ENCODE measurements at places on chromosomes 16 and 17.

- no peak for DNase-seq
Measured at GRCh38 chr16:53737552-53737951, 33.6 kb downstream of the FTO start.

GRCh38 chr17:48294020-48294805 lies 135.8 kb downstream of the SKAP1 start:
- no peak for DNase-seq

- DNase-seq: no peak
Measured at GRCh38 chr16:2027024-2028010, 615 bp downstream of the NHERF2 start.

DNA sequence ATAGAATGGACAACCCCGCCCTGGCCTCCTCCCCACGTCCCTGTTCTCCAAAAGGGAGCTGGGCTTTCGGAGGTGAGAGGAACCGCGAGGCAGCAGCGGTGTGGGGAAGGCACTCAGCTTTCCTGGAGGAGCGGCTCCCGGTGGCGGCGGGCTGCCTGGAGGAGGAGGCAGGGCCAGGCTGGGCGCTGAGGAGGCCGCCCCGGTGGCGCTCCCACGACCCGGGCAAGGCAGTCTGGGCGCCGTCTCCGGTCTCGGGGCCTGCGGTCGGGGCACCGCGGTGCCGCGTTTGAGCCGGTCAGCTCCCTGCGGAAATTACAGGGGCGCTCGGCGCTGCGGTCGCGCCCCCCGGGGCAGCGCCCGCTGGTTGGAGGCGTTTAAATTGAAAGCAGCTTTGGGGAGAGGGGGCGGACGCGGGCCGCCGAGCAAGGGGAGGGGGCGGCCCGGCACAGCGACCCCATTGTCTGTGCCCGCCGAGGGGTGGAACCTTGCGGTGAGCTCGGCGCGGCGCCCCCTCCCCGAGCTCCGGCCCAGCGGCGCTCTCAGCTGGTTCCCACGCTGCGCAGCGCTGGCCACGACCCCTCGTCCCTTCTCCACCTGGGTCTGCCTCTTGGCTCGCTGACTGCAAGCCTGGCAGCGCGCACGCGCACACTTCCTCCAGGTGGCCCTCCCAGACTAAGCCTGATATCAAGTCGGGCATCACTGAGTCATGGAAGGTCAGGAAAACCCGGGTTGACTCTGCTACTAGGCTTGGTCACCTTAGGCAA lies 58.7 kb upstream of the DLX4 start:
- DNase-seq: no peak

DNA sequence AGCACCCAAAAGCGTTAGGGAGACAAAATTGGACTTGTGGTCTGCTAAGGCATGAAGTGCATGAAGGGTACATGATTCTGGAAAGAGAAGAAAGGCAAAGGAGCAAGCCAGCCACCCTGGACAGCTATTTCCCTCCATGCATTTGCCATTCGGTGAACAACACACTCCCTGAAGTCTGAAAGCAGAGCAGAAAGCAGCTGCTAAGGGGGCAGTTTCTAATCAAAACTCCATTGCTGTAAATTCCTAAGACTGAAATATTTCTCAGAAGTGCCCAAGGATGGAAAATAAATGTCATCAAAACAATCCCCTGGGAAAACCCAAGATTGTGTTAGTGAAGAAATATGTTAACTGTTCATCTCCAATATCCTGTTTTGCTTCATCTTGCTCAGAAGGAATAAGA lies 44.3 kb downstream of the PMP22 start:
- DNase-seq: no peak

DNA sequence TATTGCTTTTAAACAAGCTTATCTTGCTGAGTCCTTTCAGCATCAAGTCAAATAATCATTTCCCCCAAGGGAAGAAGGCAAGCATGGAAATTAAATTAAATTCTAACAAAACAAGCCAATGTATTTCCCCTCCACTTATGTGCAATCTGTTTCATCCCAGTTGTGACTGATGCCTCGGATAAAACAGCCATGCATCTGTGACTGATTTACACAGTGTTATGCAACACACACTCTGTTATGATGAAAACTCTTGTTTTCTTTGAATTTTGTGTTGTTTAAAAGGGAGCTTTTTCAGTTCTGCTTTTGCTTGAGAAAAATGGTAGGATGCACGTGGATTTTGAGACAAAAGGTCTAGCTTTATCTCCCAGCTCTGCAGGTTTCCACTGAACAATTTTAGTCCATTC lies 32.6 kb downstream of the TMEM100 start:
- no peak for DNase-seq

DNA sequence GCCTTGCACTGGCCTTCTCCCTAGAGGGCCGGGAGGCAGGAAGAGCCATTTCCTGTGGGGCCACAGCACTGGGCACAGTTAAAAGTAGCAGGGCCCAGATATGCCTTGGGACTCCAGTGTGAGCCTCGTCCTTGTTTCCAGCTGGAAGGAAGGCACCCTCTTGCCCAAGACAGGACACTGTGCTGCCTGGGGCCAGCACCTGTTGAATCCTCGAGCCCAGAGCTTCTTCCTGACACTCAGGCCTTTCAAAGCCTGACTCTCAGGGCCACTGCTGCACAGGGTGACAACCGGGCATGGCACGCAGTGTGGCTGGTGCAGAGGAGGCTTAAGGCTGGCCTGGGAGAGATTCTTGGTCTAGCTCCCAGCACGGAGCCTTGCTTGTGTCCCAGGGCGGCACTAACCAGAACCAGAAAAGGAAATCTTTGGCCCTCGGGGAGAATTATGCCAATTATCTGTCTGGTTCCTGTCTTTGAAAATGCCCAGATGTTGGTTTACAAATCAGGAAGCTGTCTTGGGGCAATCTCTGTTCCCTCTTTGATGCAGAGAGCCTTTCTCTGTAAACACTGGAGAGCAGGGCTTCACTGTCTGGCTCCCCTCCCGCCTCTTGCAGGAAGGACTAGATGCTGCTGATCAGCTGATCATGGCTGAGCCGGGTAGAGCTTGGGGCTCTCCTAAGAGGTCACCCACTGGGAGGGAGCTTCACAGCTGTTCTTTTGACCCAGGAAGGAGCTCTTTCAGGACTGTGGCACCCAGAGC lies 11.1 kb downstream of the LDHD start:
- no peak for DNase-seq

DNA sequence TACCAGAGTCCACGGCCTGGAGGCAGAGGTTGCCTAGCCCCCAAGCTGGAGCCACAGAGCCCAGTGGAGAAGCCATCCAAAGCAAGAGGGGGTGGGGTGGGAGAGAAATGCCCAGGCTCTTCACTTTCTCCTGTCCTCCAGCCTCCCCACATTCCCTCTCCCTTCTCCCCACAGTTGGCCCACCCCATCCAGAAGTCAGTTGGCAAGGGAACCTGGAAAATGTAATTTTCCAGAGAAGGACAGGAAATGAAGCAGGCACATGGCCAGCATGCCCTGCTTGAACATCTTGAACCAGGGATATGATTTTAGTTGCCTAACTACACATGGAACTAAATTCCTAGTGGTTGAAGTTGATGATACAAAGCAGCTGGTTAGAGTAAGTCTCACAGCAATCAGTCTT lies 73.3 kb upstream of the IRX6 start:
- no peak for DNase-seq

- DNase-seq: no peak
Measured at GRCh38 chr16:57279780-57280638, 4.5 kb downstream of the PLLP start.

DNA sequence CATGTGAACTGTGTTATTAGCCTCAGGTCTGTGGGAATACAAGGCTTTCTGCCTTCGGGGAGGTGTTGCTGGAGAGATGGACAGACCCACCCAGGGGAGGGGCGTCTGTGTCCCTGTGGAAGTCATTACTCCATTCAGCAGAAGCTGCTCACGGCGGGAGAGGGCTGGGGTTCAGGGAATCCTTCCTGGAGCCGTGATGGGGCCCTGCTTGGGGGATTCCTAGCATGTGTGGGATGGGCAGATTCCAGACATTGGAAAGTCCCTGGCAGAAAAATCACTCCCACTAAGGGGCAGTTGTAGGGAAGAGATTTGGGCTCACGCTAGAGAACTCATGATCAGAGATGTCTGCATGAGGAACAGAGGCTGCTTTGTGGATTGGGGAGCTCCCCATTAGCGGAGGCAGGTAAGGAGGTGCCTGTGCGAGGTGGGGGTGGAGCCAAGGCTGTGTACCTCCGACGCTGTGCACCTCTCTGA lies 56.3 kb upstream of the IL34 start:
- DNase-seq: no peak
